ENCODE measurements at places on chromosomes 12 and 14.
A peak's percentile ranks its signal among the peaks of the same experiment; 100 is the strongest.

GRCh38 chr14:75113932-75114539 lies 12.8 kb downstream of the NEK9 start:
- no peak for DNase-seq

DNA sequence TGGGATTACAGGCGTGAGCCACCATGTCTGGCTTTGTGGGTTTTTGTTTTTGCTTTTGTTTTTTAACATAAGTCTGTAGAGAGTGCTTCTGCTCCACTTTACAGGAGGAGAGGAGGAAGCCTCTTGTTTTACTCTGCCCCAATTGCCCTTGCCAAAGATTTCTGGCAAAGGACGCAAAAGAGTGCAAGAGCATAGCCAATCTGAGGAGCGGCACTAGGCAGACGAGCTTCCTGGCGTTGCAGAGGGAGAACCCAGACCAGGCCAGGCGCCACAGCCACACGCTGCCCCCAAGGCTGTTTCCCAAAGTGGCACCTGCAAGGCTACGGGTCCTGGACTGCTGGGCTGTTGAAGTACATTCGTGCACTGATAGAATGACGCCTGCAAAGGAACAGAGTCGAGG lies 96.2 kb downstream of the BBS10 start:
- no peak for DNase-seq

- DNase-seq: no peak
These were observed 5.9 kb upstream of the TEX22 start for GRCh38 chr14:105392131-105393090.

DNA sequence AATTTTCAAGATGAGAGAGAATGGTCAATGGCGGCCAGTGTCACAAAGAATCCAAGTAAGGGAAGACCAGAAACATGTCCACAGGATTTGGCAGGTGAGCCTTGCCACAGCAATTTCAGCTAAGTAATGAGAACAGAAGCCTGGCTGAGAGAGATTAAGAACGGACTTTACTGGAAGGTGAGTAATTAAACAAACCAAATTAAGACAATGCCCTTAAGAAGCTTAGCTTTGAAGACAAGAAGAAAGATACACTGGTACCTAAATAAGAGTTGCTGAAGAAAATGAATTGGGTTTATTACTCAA lies 145.4 kb upstream of the PLEKHG7 start:
- no peak for DNase-seq

DNA sequence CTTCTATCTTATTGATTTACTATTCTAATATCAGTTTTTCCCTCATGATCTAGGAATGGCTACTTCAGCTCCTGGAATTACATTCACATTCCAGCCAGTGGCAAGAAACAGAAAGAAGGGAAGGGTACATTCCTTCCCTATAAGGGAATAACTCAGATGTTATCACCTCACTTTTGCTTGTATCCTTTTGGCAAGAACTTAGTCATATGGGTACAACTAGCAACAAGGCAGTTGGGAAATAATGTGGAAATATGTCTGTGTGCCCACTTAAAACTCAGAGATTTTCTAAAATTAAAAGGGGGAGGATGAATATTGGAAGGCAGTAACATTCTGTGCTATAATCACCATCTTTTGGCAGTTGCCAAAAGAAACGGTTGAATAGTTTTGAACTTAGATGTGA lies 85.6 kb downstream of the MSRB3 start:
- DNase-seq: peak; percentile 47

DNA sequence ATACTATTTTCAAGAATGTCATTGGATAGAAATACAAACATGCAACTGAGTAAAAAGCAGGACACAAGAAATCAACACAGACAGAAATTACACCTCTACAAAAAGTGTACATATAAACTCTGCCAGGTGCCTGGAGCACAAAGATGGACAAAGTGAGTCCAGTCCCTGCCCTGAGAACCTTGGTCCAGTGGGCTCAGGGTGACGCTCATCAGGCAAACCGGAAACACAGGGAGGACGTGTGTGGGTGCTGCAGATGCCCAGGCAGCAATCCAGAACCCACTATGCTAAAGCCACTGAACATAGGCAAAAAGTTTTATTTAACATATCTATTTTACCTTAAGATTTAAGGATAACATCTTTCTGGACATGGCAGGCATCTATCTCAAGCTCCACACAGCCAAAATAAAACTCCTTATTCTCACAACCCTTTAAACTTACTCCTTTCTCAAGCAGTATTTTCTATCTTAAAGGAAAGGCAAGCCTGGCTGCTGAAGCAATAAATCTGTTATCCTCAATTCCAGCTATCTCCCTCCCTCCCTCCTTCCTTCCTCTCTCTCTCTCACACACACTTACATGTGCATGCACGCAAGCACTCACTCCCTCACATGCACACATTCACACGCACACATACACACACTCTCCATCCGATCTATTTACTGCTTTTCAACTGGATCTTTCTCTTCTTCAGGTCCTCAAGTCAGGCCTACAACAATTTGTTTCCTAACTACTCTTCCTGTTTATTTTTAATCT lies 10.2 kb downstream of the PPP1R13B start:
- no peak for DNase-seq

- DNase-seq: no peak
These were observed 3.8 kb downstream of the RILPL1 start for GRCh38 chr12:123529686-123530085.

All from fibroblast of skin of right quadriceps (primary cell).